ENCODE measurements at places on chromosomes 3 and 15. TPM values are rescaled to one million over a fixed set of nuclear protein-coding genes. Genes with fewer than 3 reads are reported as not detected.
A peak's percentile ranks its signal among the peaks of the same experiment; 100 is the strongest.

DNA sequence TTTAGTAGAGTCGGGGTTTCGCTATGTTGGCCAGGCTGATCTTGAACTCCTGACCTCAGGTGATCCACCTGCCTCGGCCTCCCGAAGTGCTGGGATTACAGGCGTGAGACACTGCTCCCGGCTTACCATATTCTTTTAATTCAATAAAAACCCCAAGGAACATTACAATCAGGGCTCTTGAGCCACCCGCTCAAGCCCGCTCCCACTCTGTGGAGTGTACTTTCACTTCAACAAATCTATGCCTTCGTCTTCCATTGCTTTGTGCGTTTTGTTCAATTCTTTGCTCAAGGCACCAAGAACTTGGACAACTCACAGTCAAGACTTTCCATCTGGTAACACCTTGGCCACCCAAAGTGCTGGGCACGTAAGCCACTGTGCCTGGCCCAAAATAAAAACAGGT lies 63.0 kb upstream of the PPIB start:
- H3K4me3 ChIP-seq, result no peak overlapping the region
- no peaks in the 10 kb centered on the region for H3K4me1 ChIP-seq
- H3K27ac ChIP-seq, result no peak overlapping the region
- DNase-seq, result no peak

- no peak overlapping the region for H3K4me3 ChIP-seq
- DNase-seq, result no peak
- H3K27ac ChIP-seq, result no peak overlapping the region
- H3K4me1 ChIP-seq, result no peaks in the 10 kb centered on the region
- H3K27me3 ChIP-seq, result no peaks in the 10 kb centered on the region
These were observed 14.4 kb upstream of the MITF start for GRCh38 chr3:69724722-69725435.

DNA sequence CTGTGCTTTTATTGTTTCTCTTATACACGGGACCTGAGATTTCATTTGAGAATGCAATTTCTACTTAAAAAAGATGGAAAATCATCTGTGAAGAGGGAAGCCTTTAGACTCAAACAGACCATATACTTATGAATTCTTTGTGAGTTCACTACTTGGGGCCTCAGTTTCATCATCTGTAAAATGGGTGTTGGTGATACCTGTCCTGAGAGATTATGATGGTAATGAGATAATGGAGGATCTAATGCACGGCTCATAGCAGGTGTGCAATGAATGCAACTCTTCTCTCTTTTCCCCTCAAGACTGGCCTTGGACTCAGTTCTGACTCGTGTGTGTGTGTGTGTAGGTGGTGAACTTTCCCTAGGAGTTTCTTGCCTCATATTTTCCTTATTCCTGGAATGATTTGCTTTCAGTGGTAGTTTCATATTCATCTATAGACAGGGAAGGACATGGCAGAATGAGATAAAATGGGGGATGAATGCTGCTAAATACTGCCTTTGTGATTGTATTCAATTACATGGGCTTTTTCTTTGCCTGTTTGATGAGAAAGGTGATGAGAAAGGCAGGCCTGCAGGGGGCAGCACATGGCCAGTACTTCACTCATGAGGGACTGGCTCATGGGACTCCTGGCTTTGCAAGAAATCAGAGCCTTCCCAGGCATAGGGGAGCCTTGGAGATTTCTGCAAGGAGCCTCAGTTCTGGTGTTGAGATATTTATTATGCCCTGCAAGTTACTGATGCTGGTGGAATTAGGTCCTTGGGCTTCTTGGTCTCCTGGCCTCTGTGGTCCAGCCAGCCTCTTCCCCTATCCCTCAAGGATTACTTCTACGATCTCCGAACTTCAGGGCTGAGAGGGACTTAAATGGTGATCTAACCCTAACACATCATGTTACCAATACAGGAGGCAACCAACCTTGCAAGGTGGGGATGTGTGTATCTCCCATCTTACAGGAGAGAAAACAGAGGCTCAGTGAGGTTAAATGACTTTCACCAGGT lies 70.7 kb downstream of the RPLP1 start:
- H3K27me3 ChIP-seq, result no peaks in the 10 kb centered on the region
- peaks cover 47% of the 10 kb centered on the region for H3K4me1 ChIP-seq
- no peaks in the 10 kb centered on the region for H3K36me3 ChIP-seq
- no peak overlapping the region for H3K4me3 ChIP-seq
- DNase-seq, result peak; percentile 91

DNA sequence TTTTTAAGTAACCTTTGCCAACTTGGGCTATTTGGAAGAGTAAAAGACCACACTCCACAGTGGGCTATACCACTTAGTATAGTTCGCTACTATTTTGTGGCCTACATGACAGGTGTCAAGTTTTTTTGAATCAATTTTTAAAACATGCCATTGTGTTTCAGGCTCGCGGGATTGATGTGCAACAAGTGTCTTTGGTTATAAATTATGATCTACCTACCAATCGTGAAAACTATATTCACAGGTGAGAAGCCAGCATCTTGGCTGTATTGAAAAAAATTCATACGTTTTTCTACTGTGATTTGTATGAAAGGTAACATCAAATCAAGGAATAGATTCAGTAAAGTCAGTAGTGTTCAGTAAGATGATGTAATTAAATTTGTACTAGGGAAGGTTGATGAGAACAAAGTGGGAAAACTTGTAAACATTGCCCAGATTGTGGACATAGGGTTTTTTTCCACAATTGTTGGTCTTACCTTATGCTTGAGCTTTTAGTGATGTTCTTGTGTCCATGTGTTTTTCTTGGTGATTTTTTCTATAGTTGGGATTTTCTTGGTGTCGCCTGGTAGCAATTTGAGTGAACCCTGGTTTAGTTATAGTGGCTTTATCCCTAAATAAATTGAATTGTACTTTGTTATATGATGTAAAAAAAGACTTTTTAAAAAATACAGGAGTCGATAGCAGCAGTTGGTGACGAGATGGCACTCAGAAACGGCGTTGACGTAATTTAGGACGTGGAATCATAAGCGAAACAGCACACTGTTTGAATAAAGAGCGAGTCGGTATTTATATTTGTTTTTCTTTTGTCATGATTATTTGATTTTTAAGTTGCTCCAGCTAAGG lies 4.5 kb downstream of the EIF4A2 start:
- peaks cover 23% of the 10 kb centered on the region for H3K4me1 ChIP-seq
- H3K27ac ChIP-seq, result peak overlapping the region; percentile 100
- no peaks in the 10 kb centered on the region for H3K27me3 ChIP-seq
- peak overlapping the region; percentile 97 for H3K4me3 ChIP-seq
- DNase-seq, result no peak
- peaks cover 52% of the 10 kb centered on the region for H3K36me3 ChIP-seq

DNA sequence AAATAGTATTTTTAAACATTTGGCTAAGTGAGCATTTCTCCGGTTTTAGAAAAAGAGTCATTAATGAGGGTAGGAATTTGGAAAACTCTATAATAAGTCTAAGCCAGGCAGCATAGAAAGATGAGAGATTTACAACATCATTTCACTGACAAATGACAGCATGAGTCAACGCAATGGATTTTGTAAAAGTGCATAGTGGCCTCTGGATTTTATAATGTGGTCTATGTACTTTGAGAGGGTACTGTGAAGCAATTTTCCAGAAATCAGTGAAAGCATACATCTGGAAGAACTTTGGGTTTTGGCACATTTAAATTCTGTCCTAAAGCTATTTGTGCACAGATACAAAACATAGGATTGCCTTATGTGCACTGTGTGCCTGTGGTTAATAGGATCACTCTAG lies 130.8 kb upstream of the CCNL1 start:
- no peak overlapping the region for H3K27ac ChIP-seq
- no peaks in the 10 kb centered on the region for H3K27me3 ChIP-seq
- no peak overlapping the region for H3K4me3 ChIP-seq
- no peaks in the 10 kb centered on the region for H3K36me3 ChIP-seq
- DNase-seq, result no peak
- H3K4me1 ChIP-seq, result no peaks in the 10 kb centered on the region

GRCh38 chr3:150129166-150129565 lies 158.5 kb upstream of the PFN2 start:
- DNase-seq, result no peak
- no peaks in the 10 kb centered on the region for H3K27me3 ChIP-seq
- no peak overlapping the region for H3K4me3 ChIP-seq
- no peaks in the 10 kb centered on the region for H3K36me3 ChIP-seq
- peaks cover 22% of the 10 kb centered on the region for H3K4me1 ChIP-seq

DNA sequence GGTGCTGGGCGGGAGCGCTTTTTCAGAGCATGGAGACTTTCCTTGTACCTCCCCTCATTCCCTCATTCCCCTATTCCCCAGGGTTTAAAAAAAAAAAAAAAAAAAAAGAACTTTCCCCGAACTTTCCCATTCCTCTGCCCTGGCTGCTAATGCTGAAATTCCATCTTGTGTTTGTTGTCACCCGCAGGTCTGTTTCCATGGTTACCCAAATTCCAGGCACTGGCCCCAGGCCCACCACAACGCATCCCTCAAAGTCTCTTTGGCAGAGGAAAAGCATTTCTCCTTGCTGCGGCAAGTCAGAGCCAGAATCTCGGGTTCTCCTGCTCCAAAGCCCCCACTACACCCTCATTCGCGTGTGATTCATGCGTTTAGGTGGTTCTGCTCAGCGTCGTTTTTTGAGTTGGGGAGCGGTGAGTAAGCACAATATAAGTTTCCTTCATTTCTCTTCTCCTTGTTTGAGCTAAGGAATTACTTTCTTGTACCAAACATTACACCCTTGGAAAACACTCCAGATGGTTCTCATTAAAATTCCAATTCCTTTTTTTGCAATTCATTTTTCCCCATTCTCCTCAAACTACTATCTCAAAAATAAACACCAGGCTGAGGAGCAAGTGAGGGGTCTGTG lies 21.6 kb downstream of the ANAPC13 start:
- peak overlapping the region; percentile 92 for H3K27ac ChIP-seq
- H3K4me1 ChIP-seq, result peaks cover 30% of the 10 kb centered on the region
- DNase-seq, result peak; percentile 92

GRCh38 chr15:67132276-67132675 lies 66.9 kb downstream of the SMAD3 start:
- H3K36me3 ChIP-seq, result no peaks in the 10 kb centered on the region
- no peak overlapping the region for H3K4me3 ChIP-seq
- H3K27me3 ChIP-seq, result no peaks in the 10 kb centered on the region

DNA sequence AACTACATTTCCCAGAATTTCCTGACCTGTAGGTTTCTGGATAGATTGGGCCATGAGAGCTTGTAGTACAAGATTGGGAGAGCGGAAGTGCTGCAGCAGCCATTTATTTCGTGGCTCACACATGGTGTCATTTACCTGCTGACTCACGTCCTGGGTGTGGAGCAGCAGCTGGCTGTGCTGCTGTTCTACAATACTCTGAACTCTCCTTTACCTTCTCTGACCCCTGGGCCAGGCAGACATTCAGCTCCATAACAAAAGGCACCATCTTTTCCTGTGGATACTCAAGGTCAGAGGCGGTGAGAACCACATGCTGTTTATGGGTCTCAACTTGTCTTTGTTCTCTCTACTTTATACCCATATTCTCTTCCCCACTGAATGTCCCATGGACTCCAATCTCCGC lies 490.2 kb downstream of the IGSF11 start:
- H3K4me1 ChIP-seq, result no peaks in the 10 kb centered on the region
- H3K27me3 ChIP-seq, result no peaks in the 10 kb centered on the region
- no peaks in the 10 kb centered on the region for H3K36me3 ChIP-seq
- H3K27ac ChIP-seq, result no peak overlapping the region
- no peak for DNase-seq

GRCh38 chr3:32780735-32781210 lies 37.0 kb upstream of the TRIM71 start:
- H3K36me3 ChIP-seq, result no peaks in the 10 kb centered on the region
- peak overlapping the region; percentile 55 for H3K4me3 ChIP-seq
- H3K4me1 ChIP-seq, result peaks cover 17% of the 10 kb centered on the region
- peaks cover 19% of the 10 kb centered on the region for H3K27me3 ChIP-seq
- DNase-seq, result peak; percentile 97

DNA sequence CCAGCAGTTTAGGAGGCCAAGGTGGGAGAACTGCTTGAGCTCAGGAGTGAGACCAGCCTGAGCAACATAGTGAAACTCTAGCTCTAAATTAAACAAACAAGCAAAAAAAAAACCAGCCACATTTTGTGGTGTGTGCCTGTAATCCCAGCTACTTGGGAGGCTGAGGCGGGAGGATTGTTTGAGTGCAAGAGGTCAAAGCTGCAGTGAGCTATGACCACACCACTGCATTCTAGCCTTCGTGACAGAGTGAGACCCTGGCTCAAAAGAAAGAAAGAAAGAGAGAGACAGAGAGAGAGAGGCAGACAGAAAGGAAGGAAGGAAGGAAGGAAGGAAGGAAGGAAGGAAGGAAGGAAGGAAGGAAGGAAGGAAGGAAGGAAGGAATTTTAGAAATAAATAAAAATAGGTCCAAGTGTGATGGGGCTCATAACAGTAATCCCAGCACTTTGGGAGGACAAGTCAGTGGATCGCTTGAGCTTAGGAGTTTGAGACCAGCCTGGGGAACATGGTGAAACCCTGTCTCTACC lies 38.7 kb upstream of the LRIG1 start:
- H3K4me3 ChIP-seq, result no peak overlapping the region
- peaks cover 27% of the 10 kb centered on the region for H3K4me1 ChIP-seq
- DNase-seq, result no peak
- H3K36me3 ChIP-seq, result no peaks in the 10 kb centered on the region
- H3K27me3 ChIP-seq, result no peaks in the 10 kb centered on the region

GRCh38 chr3:160130950-160131349 lies 94.3 kb upstream of the C3orf80 start:
- H3K4me1 ChIP-seq, result no peaks in the 10 kb centered on the region
- no peak overlapping the region for H3K27ac ChIP-seq
- H3K4me3 ChIP-seq, result no peak overlapping the region
- DNase-seq, result no peak
- H3K27me3 ChIP-seq, result no peaks in the 10 kb centered on the region
- no peaks in the 10 kb centered on the region for H3K36me3 ChIP-seq

DNA sequence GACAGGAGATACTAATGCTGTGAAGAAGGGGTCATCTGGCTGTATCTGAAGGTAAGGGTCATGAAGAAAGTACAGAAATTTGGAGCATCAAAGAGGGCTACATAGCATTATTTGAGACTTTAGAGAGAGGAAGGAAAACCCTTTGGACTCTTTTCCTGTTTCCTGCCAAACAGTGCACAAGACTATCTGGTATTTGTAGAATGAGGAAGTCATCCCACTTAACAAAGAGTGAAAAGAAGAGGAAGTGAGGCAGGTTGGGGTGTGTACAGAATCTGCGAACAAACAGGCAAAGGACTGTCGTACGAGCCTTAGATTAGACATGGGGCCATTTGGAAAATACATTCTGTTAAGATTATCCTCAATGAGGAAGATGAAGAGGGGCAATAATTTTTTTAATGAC lies 546.8 kb upstream of the EPHA6 start:
- H3K36me3 ChIP-seq, result no peaks in the 10 kb centered on the region
- H3K4me1 ChIP-seq, result no peaks in the 10 kb centered on the region
- no peaks in the 10 kb centered on the region for H3K27me3 ChIP-seq
- H3K27ac ChIP-seq, result no peak overlapping the region
- no peak for DNase-seq

- no peaks in the 10 kb centered on the region for H3K4me1 ChIP-seq
- H3K27me3 ChIP-seq, result no peaks in the 10 kb centered on the region
- H3K27ac ChIP-seq, result no peak overlapping the region
- no peak overlapping the region for H3K4me3 ChIP-seq
- DNase-seq, result no peak
These were observed 39.8 kb upstream of the GMNC start for GRCh38 chr3:190902292-190902691.

- DNase-seq, result no peak
- no peaks in the 10 kb centered on the region for H3K27me3 ChIP-seq
- H3K4me3 ChIP-seq, result no peak overlapping the region
- peaks cover 10% of the 10 kb centered on the region for H3K4me1 ChIP-seq
- H3K36me3 ChIP-seq, result no peaks in the 10 kb centered on the region
These were observed 81.8 kb downstream of the TP63 start for GRCh38 chr3:189712906-189713483.

The SLCO3A1 gene
- total RNA-seq, result 4.8 TPM

The GALNT15 gene
- 0.09 TPM for total RNA-seq

The NPTN gene
- total RNA-seq, result 84.4 TPM

The ARHGAP31 gene
- total RNA-seq, result 0.13 TPM

The CYP1A1 gene
- total RNA-seq, result 0.15 TPM

The SAMMSON gene
- total RNA-seq, result not detected
